Activated CD4-positive, alpha-beta T cell treated with anti-CD3 and anti-CD28 coated beads, Interleukin-2, amount 50 U/mL, for 4 hours (primary cell): ENCODE measurements at places on chromosomes 12 and 14.

- DNase-seq, result no peak
Measured at GRCh38 chr12:6068227-6068626, 56.2 kb downstream of the VWF start.

GRCh38 chr14:66045572-66046021 lies 440.6 kb upstream of the CCDC196 start:
- DNase-seq, result no peak

- DNase-seq, result no peak
Measured at GRCh38 chr12:44295958-44296623, 460.2 kb downstream of the TMEM117 start.

DNA sequence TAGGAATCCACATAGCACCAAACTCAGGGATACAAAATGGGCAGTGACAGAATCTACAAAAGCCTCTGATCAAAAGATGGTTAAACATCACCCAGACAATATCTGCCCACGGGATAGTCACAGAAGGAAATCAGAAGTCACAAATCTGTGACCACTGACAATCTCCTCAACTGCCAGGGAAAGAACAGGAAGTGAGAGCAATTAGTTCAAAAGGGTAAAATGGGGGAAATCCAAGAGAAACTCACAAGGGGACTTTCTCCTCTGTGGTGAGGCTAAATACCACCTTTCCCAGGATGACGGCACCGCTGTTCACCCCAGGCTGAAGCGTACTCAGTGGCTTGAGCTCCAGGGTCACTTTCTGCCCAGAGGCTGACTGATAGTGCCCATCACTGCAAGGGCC lies 10.7 kb downstream of the TTC5 start:
- no peak for DNase-seq

- DNase-seq, result no peak
Measured at GRCh38 chr12:132103542-132104308, 40.4 kb downstream of the DDX51 start.

- no peak for DNase-seq
Measured at GRCh38 chr12:115320967-115321366, 637.0 kb upstream of the TBX3 start.

- no peak for DNase-seq
Measured at GRCh38 chr12:4448371-4448940, 2.8 kb upstream of the FGF6 start.

DNA sequence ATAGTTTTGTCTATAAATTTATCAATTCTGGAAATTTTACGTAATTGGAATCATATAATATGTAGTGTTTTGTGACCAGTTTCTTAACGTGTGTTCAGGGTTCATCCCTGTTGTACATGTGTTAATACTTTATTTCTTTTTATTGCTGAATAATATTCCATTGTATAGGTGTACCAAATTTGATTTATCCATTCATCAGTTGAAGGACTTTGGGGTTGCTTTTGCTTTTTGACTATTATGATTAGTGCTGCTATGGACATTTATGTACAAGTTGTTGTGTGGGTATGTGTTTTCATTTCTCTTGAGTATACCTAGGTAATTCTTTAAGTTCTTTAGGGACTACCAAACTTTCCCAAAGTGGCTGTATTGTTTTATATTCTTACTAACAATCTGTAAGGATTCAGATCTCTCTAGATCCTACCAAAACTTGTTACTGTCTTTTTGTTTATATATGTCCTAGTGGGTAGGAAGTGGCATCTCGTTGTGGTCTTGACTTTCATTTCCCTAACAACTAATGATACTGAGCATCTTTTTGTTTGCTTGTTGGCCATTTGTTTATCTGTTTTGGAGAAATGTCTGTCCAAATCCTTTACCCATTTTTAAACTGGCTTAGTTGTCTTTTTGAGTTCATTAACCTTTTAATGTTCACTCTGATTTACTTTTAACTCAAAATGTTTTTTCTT lies 14.9 kb downstream of the VRK1 start:
- DNase-seq, result no peak

- peak; percentile 33 for DNase-seq
Measured at GRCh38 chr12:94140556-94140955, 7.8 kb upstream of the PLXNC1 start.

DNA sequence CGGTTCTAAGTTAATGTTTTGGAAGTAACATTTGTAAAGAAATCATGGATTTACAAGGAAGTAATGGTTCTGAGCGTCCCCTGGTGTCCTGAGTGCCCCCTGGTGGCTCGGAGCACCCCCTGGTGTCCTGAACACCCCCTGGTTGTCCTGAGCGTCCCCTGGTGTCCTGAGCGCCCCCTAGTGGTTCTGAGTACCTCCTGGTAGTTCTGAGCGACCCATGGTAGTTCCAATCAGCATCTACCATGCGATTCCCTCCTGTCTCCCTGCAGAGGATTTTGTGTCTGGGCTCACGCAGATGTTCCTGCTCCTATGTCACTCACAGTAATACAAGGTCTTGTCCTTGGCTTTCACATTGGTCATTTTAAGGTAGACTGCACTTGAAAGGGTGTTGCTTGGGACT lies 1352.9 kb downstream of the TMEM121 start:
- DNase-seq, result no peak

DNA sequence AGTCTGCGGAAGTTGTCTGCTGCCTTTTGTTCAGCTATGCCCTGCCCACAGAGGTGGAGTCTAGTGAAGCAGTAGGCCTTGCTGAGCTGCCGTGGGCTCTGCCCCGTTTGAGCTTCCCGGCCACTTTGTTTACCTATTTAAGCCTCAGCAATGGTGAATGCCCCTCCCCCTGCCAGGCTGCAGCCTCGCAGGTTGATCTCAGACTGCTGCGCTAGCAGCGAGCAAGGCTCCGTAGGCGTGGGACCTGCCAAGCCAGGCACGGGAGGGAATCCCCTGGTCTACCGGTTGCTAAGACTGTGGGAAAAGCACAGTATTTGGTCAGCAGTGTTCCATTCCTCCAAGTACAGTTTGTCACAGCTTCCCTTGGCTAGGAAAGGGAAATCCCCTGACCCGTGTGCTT lies 143.6 kb downstream of the DYRK2 start:
- no peak for DNase-seq

GRCh38 chr14:96470331-96470730 lies 31.9 kb upstream of the PAPOLA start:
- DNase-seq, result no peak

- DNase-seq, result no peak
Measured at GRCh38 chr12:46049665-46050064, 59.3 kb upstream of the SCAF11 start.

- peak; percentile 84 for DNase-seq
Measured at GRCh38 chr12:75511116-75512048, at the start of gene KRR1. TSS of gene KRR1 (minus strand) at chr12:75511609. CDS start at chr12:75511597, 12 bp downstream.

DNA sequence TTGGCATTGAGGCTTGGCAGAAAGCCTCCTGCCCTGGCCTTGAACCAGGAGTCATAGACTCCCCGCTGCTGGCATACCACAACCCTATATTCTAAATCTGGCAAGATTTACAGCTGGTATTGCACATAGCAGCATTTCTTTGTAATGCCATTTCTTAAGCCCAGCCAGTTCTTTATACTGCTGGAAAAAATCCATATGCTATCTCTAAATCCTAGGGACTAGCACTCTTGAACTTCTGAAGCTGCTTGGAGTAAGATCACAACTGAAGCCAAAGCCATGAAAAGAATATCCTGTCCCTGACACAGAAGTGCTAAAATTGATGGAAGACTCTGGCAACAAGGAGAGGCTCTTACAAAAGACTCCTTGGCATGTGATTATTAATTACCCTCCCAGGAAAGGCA lies 89.3 kb downstream of the KCNC2 start:
- no peak for DNase-seq

GRCh38 chr14:92785667-92786426 lies 8.3 kb upstream of the GOLGA5 start:
- no peak for DNase-seq

GRCh38 chr12:2292560-2292959 lies 239.8 kb downstream of the CACNA1C start:
- no peak for DNase-seq

DNA sequence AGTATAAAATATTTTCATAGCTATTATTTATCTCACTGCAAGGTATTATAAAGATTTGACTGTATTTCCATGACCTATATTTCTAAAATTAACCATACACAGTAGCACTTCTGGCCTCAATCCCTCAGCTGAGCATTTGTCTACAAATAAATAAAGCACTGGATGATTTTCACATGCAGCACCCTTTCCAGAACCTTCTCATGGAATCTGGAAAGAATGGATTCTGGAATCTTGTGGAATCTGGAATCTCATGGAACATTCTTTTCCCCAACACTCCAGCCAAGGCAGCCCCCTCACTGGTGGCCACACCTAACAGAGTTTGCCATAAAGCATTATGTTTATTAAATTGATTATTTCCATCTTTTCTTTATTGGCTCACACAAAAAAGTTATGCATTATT lies 199.2 kb downstream of the MSRB3 start:
- DNase-seq, result no peak

GRCh38 chr12:53868511-53868986 lies 70.1 kb upstream of the HOXC13 start:
- DNase-seq, result no peak

DNA sequence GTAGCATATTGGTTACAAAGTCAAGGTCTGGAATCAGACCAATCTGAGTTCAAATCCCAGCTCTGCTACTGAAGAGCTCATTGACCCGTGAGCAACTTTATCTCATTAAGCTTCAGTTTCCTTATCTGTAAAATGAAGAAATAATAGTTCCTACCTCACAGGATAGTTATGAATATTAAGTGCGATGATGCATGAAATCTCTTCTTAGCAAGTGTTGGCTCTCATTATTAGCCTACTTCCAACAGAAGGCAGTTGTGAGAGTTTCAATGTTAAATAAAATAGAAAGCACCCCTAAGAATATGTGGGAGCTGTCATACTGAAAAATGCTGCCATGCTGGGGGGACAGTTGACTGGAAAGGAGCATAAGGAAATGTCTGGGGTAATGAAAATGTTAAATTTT lies 39.0 kb upstream of the ITPR2 start:
- DNase-seq, result no peak

DNA sequence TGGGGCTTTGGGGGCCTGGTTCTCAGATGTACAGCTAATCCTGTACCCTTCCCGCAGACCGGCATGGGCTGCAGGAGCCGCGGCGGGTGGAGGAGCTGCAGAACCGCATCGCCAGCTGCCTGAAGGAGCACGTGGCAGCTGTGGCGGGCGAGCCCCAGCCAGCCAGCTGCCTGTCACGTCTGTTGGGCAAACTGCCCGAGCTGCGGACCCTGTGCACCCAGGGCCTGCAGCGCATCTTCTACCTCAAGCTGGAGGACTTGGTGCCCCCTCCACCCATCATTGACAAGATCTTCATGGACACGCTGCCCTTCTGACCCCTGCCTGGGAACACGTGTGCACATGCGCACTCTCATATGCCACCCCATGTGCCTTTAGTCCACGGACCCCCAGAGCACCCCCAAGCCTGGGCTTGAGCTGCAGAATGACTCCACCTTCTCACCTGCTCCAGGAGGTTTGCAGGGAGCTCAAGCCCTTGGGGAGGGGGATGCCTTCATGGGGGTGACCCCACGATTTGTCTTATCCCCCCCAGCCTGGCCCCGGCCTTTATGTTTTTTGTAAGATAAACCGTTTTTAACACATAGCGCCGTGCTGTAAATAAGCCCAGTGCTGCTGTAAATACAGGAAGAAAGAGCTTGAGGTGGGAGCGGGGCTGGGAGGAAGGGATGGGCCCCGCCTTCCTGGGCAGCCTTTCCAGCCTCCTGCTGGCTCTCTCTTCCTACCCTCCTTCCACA lies 7.6 kb downstream of the NR4A1 start:
- no peak for DNase-seq

DNA sequence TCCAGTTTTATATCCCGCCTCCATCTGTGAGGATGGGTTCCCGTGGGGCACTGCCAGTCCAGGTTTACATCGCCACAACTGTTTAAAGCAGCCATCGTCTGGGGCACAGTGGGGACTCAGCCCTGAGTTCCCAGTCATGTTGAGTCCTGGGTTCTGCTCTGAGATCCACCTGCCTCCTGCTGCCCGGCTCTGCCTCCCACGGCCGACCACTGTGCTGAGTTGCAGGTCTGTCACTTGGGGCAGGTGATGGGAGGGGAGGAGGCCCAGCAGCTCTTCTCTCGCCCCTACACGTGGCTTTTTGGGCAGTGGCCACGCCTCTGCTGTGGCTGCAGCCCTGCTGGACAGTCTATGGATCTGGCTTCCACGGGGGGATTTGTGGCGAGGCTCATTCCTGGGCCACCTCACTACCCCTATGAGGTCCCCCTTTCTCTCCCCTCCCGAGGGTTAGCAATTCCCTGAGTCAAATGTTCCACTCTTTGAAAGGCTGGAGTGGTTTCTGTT lies 143.0 kb downstream of the ADGRD1 start:
- no peak for DNase-seq

DNA sequence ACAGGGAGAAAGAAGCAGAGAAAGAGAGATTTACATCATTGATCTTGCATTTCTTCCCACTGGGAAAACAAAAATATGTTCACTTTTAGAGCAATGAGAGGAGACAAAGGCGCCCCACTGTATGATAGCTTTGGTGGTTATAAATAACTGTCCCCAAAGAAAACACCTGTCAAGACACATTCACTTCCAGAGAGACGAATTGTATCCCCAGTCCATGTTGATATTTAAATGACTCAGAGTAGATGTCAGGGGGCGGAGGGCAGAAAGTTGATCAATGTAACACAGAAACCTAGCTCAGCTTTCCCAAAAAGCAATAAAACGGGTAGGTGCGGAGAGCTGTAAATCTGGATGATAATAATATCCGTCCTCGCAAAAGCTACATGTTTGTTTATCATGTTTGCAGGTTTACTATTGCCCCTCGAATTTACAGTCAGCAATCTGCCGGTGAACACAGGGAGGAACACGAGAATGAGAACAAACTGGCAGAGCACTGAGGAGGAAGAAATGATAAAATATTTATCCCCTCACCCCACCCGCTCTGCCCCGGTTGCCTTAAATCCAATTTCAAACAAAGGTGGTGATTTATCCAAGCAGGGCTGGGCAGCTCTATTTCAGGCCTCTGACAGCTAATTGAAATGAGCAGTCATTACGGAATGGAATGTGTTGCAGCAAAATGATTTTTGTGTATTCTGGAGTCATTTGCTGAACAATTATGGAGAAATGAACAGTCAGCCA lies 84.4 kb downstream of the CMKLR1 start:
- DNase-seq, result no peak

- DNase-seq, result no peak
Measured at GRCh38 chr12:72464471-72464870, 192.3 kb downstream of the TRHDE start.

DNA sequence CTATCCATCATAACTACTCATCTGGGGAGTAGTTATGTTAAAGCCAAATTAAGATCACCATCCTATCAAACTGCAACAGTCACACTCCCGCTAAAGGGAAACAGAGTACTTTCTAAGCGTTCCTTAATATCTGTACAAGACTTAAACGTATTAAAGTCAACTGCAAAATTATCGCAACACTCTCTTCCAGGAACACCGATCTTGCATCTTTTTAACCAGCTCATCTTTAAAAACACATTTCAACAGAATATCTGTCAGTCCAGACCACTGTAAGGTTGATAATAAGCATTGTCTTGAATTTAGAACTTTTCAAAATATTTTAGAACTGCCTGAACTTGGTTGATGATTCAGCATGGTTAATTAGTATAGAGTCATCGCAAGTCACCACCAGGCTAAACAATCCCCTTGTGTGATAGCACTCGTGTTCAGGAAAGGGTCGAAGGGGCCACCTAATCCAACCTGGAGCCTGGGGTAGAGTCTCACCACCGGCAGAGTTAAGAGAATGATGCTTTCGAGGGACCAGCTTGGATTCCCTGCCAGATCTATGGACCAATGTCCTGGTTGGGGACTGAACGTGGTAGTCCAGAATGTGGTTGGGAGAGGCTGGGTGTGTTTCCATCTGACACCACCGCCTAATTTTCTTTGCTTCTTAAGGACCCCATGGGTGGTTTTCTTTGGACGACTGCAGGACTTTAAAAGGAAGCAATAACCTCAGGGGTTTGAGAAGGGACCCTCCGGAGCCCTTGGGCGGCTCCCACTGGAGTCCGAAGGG lies 890 bp downstream of the SPTLC2 start:
- no peak for DNase-seq
